ENCODE measurements at places on chromosomes 6 and 20.

DNA sequence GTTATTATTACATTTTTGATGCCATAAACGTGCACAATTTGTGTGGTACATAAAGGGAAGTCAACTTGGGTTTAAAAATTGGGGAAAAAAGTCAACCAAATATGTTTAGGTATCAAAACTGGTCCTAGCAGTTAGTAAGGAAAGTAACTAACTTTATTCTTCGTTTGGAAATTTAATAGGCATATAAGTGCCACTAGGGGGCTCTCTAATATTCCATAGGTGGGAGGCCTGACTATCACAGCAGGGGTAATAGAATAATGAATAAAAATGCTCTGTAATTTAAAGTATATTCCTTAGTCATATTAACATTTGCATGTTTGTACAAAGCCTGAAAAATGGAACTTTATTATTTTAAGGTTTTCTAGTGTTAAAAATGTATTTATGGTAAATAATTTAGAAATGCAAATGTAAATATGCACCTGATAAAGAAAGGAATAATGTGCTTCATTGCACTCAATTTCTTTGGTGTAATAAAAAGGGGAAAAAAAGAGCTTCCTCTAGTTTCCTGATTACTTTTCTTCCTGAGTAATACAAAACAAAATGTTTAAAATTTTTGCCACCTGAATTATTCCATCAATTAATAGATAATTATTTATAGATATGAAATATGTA lies 125.7 kb upstream of the HDAC2 start:
- DNase-seq, result peak; percentile 25

- DNase-seq, result no peak
These were observed 150.8 kb upstream of the STXBP5 start for GRCh38 chr6:147053311-147053921.

DNA sequence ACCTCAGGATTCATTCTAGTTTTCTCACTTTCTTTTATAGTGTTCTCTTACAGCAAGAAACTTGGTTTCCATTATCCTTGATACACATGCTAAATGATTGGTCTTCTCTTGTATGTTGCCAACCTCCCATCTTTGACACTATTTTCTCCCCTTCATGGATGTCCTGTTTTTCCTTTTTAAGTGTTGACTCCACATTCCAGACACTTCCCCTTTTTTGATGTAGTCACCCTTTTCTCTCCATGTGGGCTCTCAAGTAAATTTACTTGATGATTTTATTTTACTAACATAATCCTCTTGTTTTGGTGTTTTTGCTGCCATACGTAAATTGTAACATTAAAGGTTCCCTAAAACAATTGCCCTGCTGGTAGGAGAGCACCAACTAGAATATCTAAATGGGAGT lies 148.1 kb downstream of the ZFAND3 start:
- no peak for DNase-seq

- no peak for DNase-seq
These were observed 65.6 kb upstream of the TMEM30A start for GRCh38 chr6:75350156-75350555.

DNA sequence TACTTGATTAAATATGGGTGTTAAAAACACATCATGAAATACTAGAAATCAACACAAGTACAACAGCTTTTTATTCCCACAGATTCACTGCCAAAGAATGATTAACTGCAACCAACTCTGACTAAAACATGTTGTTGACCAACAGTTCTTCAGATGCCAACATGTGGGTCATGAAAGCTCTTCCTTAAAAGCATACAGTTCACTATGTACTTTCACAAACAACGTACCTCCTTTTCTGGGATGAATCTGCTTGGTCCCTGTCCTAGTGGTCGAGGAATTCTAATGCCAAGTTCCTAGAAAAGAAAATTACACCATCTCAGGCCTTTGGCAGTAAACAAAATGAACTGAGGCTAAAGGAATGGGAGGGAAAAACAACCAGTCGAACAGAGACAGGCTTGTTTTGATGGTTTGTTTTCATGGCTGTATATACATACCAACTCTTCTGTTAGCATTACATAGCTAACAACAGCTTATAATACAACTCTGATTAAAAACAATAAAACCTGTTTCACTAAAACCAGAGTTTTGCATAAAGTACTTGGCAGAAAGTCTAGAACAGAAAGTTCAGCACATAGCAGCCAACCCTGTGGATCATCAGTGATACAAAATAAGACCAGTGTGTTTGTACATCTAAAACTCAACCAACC lies 92.5 kb downstream of the SESN1 start:
- no peak for DNase-seq

GRCh38 chr6:7806711-7807110 lies 80.8 kb downstream of the BMP6 start:
- DNase-seq, result no peak

DNA sequence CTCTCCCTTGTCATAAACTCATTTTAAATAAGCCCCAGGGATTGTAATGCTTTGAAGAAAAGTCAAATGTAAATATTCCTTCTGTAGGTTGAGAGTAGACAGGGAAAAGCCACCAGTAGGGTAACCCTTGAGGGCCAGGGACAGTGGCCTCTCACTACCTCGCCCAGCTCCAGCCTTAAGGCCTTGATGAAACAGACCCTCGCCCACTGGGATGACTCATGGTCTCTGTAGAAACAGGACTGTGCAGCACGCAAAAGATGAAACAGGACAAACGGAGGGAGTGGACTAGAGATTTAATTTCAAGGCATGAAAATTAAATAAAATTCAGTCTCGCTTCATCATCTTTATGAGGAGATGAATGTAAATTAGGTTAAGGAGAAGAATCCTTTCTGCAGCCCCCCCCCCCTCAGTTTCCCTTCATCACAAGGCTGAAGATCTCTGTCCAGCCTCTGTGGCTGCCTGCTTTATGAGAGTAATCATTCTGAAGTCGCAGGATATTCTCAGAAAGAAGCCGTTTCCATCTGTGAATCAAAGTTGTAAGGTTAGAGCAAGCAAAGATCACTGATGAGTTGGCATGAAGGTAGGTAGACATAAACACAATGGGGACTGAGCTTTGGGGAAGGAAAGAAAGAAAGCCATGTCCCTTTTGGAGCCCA lies 60.4 kb downstream of the TMEM200A start:
- DNase-seq, result no peak

GRCh38 chr6:921400-921799 lies 228.5 kb upstream of the EXOC2 start:
- DNase-seq, result no peak

GRCh38 chr20:45363611-45364492 lies 896 bp downstream of the SYS1 start:
- no peak for DNase-seq
